ENCODE measurements at places on chromosomes 3 and 15. TPM values are rescaled to one million over a fixed set of nuclear protein-coding genes. Genes with fewer than 3 reads are reported as not detected.

The MINAR1 gene
- total RNA-seq, result 0.44 TPM

DNA sequence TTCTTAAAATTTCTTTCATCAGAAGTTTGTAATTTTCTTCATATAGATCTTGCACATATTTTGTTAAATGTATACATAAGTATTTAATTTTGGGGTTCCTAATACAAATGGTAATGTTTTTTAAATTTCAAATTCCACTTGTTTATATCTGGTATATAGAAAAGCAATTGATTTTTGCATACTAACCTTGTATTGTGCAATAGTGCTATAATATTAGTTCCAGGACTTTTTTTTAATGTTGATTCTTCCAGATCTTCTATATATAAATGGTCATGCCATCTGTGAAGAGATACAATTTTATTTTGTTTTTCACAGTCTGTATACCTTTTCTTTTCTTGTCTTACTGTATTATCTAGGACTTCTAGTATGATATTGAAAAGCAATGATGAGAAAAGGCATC, 665.0 kb downstream of the OTOL1 start:
- no peak for DNase-seq

- DNase-seq, result no peak
These were observed 54.6 kb upstream of the LIPC start for GRCh38 chr15:58377193-58377592.

- no peak for DNase-seq
These were observed 1.8 kb downstream of the RBMS3 start for GRCh38 chr3:29282427-29283230.

DNA sequence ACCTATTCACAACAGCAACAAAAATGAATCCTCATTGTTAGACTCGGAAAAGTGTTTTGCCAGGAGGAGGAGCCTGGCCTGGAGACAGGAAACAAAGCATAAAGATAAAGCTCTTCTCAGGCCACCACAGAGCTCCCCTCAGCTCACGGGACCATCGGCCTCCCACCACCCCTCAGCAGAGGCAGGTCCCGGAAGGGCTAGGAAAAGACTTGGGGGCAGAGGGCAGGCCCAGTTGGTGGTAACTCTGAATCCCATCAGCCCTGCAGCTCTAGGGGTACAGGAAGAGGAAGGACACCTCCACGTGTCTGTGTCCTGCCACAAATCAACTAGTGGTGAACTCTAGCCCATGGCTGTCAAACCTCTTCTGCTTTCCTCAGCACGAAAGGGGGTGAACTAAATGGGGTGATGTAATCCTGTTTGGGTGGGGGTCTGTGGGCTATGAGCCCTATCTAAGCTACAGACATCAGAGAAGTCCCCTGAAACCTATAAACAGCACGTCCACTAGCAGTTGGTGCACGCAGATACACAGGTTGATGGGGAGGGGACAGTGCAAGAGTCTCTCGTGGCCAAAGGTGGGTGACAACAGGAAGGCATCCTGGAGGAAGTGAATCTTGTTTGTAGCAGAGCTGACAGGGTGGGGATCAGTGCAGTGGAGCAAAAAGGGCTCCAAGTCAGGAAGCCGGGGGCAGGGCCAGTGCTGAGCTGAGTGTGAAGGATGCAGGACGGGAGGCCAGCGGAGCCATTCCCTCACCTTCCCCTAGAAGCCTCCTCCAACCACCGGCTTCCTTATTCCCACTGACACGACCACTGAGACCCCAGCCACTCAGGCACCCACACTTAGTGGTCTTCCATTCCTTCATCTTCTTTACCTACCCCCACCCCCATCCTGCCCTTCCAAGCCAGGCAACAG, 111.1 kb upstream of the HACD2 start:
- DNase-seq, result no peak

GRCh38 chr3:53114412-53115074, 15.7 kb downstream of the RFT1 start:
- no peak for DNase-seq

- no peak for DNase-seq
These were observed 430.7 kb upstream of the CFAP20DC start for GRCh38 chr3:59480486-59480995.
